ENCODE measurements at places on chromosomes 16 and 17.
A peak's percentile ranks its signal among the peaks of the same experiment; 100 is the strongest.

GRCh38 chr17:64767269-64767997 is 105.3 kb upstream of the SMURF2 start:
- no peak for DNase-seq

GRCh38 chr17:35584061-35584460 is 3.1 kb upstream of the AP2B1 start:
- no peak for DNase-seq

GRCh38 chr17:6043405-6043804 is 26.8 kb upstream of the WSCD1 start:
- no peak for DNase-seq

DNA sequence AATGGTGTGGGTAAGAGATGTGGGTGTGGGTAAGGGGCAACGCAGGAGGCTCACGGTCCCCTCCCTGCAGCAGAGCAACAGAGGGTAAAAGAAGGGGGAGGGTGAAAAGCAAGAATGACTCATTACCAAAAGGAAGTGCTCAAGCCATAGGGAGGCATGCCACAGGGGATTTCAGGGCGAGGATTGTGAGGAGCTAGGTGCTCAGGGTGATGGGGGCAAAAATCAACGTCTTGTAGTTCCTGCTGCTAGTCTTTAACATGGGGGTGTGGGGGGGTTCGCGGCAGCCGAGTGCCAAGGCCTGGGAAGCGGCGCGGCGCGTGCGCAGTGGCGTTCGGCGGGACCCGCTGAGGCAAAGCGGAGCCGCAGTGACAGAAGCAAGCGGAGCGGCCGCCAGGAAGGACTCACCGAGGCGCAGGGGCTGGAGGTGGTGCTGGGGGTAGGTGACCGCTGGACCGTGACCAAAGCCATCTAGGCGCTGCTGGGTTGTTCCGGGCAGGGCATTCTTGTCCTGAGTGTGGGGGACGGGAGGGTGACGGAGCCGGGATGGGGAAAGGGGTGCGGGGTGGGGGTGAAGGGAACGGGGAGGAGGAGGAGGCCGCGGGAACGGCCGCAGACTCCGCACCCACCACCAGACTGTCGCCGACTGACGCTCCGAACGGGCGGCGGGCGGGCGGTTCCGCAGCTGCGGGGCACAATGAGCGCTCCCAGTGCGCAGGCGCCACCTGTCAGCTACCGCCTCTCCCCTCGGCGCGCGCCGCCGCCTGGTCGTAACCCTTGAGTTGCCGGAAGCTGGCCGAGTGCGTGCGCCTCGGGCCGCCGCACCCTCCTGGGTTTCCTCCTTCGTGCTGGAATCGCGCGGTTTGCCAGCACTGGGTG is at the start of gene SSH2:
Gene SSH2, minus strand, starts transcription at position 696 of the 876 bp plus-strand sequence. Its CDS starts 228 bp downstream, at position 468.
- DNase-seq, result peak; percentile 89

GRCh38 chr17:66564992-66565465 is 262.6 kb downstream of the PRKCA start:
- DNase-seq, result no peak

- no peak for DNase-seq
Observed at GRCh38 chr16:19292186-19292585, 6.7 kb downstream of the CLEC19A start.

DNA sequence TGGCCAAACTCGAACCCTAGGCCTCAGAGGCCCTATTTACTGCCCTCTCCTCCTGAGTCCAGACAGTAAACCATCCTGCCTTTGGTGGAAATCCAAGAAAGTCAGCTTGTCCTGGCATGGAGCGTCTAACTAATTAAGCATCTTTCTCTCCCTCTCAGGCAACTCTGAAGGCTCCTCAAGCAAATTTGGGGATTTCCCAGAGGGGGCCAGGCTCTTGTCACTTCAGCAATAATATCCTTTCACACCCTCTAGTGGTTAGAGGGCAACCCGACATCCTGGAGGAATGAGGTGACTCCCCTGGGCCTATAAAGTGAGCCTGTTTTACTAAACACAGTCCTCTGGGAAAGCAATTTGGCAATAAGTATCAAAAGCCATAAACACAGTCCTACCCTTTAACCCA is 60.4 kb downstream of the NOG start:
- peak; percentile 67 for DNase-seq

DNA sequence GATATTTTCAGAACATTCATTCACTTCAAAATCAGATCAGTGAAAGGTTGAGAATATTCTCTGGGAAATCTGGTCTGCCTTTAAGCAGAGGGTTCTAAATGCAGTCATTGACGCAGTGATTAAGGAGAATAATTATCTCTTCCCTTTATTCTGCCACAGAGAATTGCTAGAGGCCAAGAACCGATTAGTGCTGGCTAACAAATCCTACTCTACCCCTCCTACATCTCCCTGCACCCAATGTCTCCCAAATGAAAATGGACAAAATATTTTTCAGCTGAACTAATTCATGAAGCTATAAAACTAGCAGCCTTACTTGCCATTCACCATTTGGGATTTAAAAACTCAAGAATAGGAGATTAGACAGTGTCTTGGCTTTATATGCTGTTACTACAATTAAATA is 185.5 kb upstream of the SOX9 start:
- no peak for DNase-seq

DNA sequence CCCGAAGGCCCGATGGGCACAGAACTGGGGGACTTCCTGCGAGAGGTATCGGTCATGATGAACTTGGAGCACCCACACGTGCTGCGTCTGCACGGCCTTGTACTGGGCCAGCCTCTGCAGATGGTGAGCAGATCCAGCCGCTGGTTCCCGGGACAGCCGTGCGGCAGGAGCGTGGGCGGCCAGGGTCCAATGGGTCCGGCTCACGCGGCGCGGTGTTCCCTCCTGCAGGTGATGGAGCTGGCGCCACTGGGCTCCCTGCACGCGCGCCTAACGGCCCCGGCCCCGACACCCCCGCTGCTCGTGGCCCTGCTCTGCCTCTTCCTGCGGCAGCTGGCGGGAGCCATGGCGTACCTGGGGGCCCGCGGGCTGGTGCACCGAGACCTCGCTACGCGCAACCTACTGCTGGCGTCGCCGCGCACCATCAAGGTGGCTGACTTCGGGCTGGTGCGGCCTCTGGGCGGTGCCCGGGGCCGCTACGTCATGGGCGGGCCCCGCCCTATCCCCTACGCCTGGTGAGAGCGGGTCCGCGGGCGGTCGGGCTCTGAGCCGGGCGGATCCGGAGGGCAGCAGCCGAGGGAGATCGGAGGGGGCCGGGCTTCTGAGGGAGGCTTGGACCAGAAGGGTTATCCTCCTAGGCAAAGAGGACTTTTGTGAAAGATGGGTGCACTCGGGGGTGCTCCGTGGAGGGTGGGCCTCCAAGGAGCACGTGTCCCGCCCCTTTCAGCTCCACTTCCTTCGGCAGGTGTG is 3.0 kb downstream of the TNK1 start:
- DNase-seq, result peak; percentile 82

- peak; percentile 49 for DNase-seq
Observed at GRCh38 chr17:48374650-48375230, 55.3 kb downstream of the SKAP1 start.

DNA sequence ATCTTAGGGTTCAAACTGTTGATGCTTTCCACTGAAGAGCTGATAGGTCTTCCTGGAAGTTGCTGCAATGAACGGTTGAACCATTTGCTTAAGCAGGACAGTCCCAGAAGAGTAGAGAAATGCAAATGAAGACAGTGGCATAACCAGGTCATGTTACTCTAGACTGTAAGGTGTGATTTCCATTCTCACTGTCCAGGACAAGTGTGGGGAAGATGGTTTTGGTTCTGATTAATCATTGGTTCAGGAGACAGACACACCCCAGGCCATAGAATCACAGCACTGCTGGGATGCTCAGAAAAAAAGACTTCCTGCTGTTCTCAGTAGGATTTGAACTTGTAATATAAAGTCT is 34.8 kb upstream of the XYLT2 start:
- no peak for DNase-seq

DNA sequence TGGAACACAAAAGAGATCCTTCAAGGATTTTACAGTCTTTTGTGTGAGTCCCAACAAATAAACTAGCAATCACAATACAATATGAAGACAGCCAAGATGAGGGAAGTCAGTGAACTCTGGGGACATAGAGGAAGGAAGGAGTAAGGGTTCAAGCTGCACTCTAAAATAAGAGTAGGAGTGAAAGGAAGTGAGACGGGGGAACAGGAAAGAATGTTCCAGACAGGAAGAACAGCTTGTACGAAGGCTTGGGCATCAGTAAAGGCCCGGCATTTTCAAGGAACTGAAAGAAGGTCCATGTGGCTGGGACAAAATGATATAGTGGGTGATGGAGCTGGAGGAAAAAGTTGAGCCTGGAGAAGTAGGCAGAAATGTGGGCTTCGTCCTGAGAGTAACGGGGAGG is 4.5 kb downstream of the CCL17 start:
- DNase-seq, result no peak

- peak; percentile 71 for DNase-seq
Observed at GRCh38 chr17:81481073-81481799, 31.4 kb downstream of the ACTG1 start.

GRCh38 chr16:54632322-54633220 is 298.1 kb upstream of the IRX5 start:
- no peak for DNase-seq

Measured in CD4-positive, alpha-beta T cell treated with Interleukin-1 beta for 1 hour (primary cell).